Caudate nucleus (tissue), 63 donors: ENCODE measurements at places on chromosomes 5 and 9.
A peak's percentile ranks its signal among the peaks of the same experiment; 100 is the strongest.

DNA sequence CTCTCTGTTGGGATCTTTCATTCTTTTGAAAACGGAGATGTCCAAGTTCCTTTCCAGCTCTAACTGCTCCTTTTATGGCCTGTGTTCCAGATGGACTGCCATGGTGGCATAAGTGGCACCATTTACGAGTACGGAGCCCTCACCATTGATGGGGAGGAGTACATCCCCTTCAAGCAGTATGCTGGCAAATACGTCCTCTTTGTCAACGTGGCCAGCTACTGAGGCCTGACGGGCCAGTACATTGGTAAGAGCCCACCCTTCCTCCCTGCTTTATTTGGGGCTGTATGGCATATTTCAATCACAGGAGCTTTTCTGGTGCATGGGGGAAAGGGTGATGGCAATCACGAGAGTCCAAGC is 4.8 kb downstream of the GPX3 start:
- DNase-seq: no peak

DNA sequence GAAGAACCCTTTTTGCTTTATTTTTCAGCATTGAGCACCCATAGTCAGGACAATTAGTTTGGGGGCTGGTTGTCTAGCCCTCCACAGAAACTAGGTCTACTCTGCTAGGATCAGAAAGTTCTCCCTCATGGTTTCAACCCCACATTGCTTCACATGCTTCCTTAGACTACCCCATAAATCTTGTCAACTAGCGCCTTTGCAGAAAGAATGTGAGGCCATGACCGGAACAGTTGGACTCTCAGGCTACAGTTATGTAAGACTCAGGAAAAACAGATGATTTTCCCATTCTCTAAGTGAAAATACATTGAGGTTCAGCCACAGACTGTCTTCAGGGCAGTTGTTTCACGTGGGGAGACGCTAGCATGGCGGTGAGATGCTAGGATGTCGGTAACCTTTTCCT is 255.6 kb downstream of the NR3C1 start:
- no peak for DNase-seq

DNA sequence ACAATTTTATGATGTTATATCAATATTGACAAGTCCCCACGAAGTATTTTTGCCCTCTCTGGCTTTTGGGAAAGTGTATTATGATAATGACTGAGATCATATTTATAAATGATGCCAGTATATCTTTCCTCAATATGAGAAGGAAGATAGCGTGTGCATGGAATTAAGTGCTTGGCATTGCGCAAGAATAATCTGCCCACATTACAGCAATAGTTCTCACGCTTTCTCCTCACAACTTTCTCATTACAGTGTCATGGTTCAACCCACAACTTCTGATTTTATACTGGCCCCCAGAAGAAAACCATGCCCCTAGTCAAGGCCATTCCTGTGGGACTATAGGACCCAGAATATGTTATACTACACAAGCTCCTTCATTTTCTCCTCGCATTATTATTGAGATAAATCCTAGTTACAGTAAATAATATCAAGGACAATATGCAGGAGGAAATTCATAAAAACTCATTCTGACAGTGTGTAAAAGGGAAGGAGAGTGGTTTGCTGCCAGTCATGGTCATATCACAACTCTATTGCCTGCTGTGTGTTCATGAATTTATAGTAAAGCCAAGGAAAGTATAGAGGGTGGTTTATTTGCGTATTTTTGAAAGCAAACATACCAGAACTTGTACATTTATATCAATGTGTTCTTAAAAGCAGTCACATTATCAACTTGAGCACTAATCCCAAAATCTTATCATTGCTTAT is 114.1 kb downstream of the PIK3R1 start:
- DNase-seq: no peak

- no peak for DNase-seq
Measured at GRCh38 chr5:137264041-137264440, 235.1 kb downstream of the SPOCK1 start.

DNA sequence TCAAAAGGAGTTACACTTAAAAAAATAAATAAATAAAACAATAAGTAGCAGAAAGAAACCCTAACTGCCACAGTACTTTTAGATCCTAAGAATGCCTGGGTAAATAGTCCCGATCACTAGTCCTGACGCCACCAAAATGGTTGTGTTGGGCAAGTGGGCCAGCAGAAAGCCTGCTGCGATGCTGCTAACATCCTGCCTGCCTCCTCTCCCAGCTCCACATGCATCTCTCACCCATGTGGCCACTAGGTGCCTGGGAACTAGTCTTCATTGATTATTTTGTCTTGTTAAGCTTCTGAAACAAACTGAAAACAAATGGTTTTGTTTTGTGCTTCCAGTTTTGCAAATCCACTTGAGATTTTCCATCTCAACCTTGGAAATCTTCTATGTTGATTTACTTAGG is 54.4 kb upstream of the TRAF1 start:
- no peak for DNase-seq

DNA sequence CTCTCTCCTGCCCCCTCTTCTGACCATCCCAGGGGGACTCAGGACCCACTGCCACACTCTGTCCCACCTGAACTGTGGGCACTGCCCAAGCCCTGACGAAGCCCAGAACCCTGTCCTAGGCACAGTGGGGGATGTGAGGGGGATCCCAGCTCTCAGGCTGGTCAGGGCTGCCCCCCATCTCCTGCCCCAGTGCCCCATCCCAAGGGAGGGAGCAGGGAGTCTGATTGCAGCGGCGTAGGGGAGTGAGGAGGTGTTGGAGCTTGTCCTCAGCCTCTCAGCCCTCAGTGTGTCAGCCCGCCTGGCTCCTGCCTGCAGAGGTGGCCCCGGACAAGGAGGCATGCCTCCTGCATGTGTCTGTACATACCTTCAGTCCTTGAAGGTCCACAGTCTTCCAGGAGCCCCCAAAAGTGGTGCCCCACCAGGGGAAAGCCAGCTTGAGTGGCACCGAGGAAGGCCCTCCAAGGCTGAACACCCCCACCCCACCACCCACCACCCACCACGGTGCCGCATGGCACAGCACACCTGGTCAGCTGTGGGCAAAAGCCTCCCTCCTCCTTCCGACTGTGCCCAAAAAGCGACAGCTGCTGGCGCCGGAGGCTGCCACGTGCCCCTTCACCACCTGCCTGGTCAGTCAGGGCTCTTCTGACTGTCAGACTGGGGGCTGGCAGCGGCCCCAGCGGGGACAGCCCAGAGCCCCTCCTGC is 930 bp downstream of the SARDH start:
- DNase-seq: no peak

DNA sequence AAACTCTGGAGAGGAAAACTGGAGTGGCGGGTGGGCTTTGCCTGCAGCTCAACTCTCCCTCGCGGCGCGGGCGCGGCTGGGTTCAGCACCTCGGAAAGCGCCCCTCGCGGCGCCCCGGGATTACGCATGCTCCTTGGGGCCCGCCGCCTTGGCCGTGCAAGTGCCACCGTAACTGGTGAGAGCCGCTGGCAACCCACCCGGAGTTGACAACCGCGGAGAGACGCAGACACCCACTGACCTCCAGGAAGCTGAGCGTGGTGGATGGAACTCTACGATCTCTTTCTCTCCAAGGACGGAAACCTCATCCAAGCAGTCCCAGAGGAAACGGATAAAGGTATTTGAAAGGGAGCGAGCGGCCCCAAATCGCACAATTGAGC is 194 bp upstream of the RXFP3 start:
- DNase-seq: peak; percentile 3

DNA sequence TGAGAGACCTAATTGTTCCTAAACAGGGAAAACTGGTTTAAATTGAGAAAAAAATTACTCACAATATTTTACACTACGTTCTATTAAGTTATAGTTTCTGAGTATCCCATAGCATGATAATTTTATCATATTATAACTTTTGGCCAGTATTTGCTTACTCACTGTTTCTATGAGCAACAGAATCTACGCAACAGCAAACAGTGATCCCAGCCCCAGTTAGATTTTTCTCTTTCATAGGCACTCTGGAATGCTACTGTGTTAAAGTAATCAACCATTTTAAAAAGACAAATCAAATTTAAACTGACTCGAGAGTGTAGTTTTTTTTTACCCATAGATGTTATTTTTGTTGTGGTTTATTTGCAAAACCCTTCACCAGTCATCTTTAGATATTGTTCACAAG is 107.2 kb downstream of the XRCC4 start:
- DNase-seq: no peak

DNA sequence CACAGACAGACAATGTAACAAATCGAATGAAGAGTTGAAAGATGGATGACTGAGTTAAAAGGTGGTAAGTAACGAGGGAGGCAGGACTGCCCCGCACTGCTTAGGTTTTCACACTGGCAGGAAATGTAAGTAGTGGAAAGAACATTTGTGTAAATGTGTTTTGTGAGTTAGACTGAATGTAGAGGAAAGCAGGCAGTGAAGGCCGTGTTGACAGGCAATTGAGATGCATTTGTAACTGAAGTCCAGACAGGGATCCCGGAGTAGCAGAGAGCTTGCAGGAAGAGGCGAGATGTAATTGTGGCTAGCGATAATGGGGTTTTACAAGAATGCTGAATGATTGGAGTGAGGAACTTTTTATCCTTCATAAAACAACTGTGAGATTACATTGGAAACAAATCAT is 20.0 kb upstream of the SH3PXD2B start:
- DNase-seq: no peak

DNA sequence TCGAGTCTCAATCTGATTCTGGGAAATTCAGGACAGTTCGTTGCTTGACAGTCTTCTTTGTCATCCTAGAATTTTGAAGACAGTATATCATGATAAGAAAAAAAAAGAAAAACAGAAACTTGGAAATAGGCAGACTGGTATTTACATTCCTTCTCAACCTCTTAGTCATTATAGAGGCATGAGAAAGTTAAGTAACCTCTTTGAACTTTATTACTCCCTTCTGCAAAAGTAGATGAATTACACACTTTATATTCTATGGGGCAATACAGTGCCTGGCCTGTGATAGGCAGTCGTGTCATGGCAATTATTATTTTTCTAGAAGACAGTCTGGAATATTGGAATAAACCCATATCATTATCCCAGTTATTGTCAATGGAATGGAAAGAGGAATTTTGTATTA is 828.9 kb downstream of the TLR4 start:
- no peak for DNase-seq

GRCh38 chr9:88995200-88995577 is 3.9 kb downstream of the S1PR3 start:
- no peak for DNase-seq

GRCh38 chr5:124417196-124417595 is 329.2 kb downstream of the ZNF608 start:
- no peak for DNase-seq
